ENCODE measurements at places on chromosomes 2 and 18.

GRCh38 chr18:47287911-47288585 is 36.6 kb upstream of the SKOR2 start:
- DNase-seq: no peak

DNA sequence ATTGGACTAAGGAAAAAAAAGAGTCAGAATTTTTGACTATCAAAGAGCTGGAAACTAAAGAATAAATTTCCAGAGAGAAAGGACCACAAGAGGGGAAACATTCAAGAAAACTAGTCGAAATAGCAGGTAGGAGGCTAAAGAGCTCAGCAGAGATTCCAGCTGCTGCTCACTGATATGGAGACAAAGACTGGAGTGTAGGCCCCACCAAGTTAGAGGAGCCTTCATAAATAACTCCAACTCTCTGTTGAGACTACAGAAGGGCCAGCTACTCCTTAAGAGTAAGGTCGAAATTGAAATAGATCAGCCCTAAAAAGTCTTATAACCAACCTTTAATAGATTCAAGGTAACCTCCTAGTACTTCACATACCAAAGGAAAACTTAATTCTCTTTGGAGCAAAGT is 31.1 kb downstream of the SS18 start:
- no peak for DNase-seq

- no peak for DNase-seq
Measured at GRCh38 chr2:68931799-68932198, 20.9 kb downstream of the GKN2 start.

DNA sequence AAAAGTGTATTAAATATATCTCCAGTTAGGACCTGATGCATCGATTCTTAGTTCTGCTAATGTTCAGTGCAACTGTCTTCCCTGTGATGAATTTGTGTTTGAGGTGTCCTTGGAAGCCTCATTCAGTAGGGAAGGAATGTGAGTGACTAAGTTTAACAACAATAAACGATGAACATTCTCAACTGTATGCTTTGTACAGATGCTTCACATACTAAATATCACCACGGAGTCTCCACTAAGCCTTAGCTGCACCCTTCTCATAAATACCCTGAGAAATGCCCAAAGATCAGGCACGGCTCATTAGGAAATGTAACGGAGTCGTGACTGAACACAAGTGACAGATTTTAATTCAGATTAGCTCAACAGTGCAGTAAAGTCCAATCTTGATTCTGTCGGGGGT is 24.4 kb upstream of the AGFG1 start:
- DNase-seq: no peak

GRCh38 chr2:149075853-149076252 is 37.4 kb downstream of the LYPD6B start:
- no peak for DNase-seq
